ENCODE measurements at places on chromosomes 1 and 21. TPM values are rescaled to one million over a fixed set of nuclear protein-coding genes. Genes with fewer than 3 reads are reported as not detected.

- DNase-seq, result no peak
Measured at GRCh38 chr1:53608676-53609075, 130.3 kb downstream of the GLIS1 start.

- no peak for DNase-seq
Measured at GRCh38 chr21:37208056-37208721, 58.9 kb downstream of the VPS26C start.

DNA sequence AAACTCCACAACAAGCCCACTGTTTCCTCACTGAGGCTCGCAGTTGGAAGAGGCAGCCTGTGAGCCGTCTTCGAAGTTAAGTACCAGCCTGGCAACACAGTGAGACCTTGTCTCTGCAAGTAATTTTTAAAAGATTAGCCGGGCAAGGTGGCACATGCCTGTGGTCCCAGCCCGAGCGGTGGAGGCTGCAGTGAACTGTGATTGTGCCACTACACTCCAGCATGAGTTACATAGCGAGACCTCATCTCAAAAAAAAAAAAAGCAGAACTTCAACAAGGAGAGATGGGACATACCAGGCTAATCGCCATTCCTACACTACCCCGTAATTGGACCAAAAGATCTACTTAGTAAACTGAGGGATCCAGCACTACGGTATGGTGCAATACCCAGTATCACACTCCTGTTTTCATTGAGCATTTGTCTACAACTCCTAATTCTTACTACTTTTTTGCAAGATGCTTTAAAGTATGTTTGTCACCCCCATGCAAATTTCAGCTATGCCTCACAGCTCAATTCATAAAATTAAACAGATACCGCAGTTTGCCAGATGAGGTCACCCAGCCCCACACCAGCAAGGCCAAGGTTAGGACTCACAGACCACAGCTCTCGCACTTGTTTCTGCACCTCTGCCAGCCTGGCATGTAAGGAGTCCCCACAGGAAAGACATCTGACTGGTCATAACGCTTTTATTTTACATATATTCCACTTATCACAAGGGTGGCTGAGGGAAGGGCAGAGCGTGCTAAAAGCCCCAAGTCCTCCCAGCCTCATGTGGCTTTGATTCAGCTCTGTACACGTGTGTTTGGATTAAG is 21.0 kb downstream of the SDE2 start:
- no peak for DNase-seq

GRCh38 chr1:37795340-37796125 is 1.9 kb downstream of the MANEAL start:
- peak; percentile 78 for DNase-seq

DNA sequence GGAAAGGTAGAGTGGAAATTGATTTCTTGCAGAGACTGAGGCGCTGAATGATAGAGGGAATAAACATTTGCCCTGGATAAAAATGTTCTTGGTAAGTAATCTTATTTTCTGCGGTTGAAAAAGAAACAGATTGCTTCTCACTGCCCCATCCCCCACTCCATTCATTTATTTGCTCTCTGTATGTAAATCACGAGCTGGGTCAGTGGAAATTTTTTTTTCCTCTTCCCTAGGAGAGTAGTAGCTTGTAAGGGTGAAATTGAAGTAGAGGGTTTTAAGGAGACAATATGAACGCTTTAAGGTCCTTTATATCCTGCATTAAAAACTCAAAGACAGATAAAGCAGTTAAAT is 1.4 kb upstream of the BRINP3 start:
- DNase-seq, result peak; percentile 58

DNA sequence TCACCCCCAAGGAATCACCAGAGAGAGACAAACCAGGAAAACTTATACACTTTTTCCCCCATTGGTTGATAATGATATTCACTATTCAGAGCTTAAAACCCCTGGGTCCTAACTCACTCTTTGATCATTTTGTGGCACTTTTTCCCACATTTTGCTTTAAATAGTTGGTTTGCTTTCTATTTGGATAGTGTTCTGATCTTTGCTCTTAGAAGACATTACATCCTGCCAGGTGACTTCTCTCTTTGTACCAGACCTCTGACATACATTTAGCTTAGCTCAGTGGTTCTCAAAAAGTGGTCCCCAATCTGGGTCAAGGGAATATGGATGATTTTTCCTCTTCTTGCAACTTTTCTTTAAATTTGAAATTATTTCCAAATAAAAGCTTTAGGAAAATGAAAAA is 228.4 kb downstream of the RPS6KC1 start:
- DNase-seq, result no peak

GRCh38 chr1:46551597-46552095 is at the start of gene KNCN:
KNCN (minus strand) TSS chr1:46551647; CDS start chr1:46551215, 432 bp downstream.
- DNase-seq, result no peak

DNA sequence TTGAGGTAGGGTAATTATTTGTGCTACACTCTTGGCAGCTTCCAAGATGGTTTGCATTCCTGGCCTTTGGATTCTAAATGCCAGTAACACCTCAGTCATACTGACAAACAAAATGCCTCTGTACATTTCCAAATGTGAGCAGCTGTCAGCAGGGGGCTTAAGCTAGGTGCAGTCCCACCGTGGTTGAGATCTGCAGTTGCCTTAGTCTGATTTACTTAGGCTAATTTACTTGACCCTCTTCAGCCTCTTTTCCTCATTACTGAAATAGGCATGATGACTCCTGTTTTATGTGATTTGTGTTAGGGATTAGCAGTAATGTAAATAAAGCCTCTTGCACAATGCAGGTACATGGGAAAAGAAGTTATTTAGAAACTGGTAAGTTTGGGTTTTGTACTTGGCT is 13.5 kb upstream of the SPATA1 start:
- no peak for DNase-seq

DNA sequence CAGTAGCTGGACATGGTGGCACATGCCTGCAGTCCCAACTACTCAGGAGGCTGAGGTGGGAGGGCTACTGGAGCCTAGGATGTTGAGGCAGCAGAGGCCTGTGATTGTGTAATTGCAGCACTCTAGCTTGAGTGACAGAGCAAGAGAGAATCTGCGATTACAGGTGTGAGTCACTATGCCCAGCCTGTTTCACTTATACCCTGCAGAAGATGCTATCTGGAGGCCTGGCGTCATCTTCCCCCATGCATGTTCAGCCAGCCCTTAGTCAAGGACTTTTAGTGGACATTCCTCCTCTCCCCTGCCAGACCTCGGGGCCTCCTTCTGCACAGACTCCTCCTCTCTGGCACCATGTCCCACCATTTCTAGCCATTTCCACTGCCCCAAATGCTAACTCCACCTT is 36.3 kb upstream of the RCC2 start:
- no peak for DNase-seq

DNA sequence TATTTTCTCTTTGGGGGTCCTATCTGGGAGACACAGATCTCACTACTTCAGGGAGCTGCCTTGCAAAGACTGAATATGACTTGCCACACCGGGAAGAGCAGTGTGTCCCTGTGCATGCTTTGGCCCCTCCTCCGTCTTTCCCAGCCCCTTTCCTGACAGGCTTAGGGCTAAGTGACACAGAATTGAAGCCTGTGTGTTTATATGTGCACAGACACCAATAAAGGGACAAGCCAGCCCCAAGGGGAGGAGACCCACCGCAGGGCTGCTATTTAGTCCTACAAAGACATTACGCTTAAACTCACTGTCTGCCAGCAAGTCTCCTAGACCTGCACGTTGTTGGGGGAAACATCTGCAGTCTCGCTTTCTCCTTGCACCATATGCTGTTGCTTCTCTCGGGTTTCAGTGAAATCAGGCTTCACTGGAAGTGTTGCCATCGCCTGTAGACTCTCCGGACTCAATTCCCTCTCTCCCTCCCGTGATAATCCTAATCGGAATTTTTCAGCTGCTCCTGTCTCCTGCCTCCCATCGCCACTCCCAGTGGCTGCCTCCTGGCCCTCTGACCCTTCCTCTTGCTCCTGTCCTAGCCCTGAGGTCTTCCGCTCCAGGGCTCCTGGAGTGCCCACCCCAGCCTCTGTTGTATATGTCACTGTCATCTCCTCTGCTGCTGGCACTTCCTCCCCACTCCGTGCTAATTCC is 58.5 kb upstream of the LRRC53 start:
- DNase-seq, result no peak

DNA sequence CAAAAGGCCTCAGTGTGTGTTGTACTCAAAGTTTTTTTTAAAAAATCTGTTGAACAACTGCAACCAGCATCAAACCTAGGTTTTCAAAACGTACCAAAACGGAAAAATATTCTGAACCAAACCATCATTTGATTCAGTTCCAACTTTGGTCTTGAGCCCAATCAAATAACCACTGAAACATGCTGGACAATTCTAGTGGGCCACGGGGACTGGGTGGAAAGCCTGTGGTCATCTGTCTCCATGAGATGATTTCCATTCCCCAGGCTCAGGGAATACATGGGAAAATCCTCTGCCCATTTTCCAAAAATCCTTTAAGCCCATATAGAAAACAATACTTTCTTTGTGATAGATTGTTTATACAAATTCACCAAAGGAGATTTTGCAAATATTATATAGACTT is 22.5 kb downstream of the ITPKB start:
- no peak for DNase-seq

CDC73 gene
- total RNA-seq, result 49.1 TPM

SLC44A5 gene
- total RNA-seq, result 0.17 TPM

ALPL gene
- total RNA-seq, result 1.7 TPM

VWA5B1 gene
- total RNA-seq, result 0.30 TPM

Measured in colonic mucosa (tissue), 4 donors.